ENCODE measurements at places on chromosomes 12 and 14.

DNA sequence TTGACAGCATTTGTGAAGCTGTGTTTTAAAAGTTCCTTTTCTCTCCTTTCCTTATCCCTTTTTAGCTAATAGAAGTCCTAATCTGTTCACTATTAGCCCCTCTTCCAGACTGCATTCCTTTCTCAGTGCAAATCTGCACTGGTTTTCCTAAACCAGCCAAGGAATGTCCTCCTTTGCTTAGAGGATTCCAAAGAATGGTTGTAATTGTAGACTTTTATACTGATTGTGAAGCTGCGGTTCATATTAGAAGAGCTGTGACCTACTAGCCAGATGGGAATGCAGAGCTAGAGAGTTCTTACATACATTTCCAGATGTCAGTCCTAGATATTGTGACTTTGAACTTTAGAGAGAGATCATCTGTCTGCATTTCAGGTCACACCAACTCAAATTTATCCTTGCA is 79.8 kb downstream of the MYRFL start:
- DNase-seq = no peak

GRCh38 chr14:102711207-102711606 is 66.0 kb upstream of the TRAF3 start:
- no peak for DNase-seq

GRCh38 chr12:41205070-41205709 is 17.1 kb downstream of the PDZRN4 start:
- DNase-seq = no peak

DNA sequence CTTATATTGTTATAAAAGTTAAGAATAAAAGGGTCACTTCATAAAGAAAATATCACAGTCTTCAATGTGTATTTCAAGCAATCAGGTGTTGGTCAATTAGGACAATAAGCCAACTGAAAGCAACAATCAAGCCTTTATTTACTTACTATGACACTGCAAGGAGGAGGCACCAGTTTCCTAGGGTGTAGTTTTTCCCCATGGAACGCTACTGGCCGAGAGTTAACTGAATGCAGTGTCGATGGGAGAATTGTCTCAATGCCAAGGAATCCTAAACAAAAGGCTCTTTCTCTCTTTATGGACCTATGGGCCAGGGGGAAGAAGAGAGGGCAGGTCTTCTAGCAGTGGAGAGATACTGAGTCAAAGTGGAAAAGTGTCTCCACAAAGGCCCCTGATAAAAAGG is 142.4 kb downstream of the CMAS start:
- no peak for DNase-seq

- DNase-seq = no peak
Measured at GRCh38 chr12:12582895-12583303, 20.2 kb upstream of the DUSP16 start.

Measured in caudate nucleus (tissue), 63 donors.